Aorta (tissue), 5 donors: ENCODE measurements at places on chromosomes 6 and 20.

GRCh38 chr20:41861772-41862422, 243.7 kb upstream of the CHD6 start:
- no peak for DNase-seq

DNA sequence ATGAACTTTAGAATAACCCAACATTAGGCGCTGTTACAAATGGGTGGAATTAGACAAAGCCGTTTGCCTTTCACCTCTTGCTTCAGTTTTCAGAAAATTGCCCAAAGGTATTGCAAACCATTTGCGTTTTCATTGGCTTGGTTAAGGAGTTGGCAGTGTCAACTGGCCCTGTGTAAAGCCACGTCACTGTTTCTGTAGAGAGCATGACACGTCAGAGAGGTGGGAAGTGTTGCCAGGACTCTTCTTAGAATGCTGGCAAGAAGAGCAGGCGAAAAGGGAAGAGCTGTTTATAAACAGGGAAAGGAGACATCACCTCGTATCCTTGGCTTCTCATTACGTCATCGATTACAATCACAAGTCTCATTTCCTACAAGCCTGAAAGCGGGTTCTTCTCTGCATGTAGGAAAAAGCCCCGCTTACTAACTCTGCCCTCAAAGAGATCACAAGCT, 4.2 kb upstream of the IRF4 start:
- DNase-seq, result no peak

GRCh38 chr6:95364016-95364604, 213.2 kb upstream of the MANEA start:
- DNase-seq, result no peak

GRCh38 chr20:49455691-49456090, 26.8 kb downstream of the KCNB1 start:
- DNase-seq, result no peak

GRCh38 chr6:41111017-41111416, 38.2 kb downstream of the NFYA start:
- no peak for DNase-seq

DNA sequence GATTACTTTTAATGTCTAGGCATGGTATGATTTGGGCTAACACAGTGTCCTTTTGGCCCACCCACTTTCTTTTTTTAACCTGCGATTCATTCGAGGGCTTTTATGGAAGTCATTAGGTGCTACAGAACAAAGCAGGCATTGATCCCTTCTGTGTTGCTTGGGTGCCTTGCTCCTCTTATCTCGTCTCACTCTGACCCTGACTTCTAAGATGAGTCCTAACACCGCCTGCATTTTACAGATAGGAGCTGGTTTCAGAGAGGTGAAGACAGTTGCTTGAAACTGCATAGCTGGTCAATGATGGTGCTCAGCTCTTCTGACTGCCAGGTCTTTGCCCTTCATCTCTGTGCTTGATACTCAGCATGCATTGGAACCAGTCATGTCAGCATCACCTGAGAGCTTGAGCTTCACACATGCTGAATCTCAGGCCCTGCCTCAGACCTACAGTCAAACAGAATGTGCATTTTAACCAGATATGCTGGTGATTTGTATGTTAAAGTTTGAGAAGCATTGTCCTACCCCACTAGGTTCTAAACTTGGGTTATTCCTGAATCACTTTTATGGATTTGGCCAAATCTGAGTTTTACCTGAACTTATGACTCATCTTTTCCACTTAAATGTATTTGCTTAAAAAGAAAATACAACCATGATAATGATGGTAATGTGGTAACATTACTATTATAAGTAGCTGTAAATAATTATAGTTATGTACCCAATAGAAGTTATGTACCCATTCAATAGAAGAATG, 142.3 kb downstream of the PLCB4 start:
- DNase-seq, result no peak

DNA sequence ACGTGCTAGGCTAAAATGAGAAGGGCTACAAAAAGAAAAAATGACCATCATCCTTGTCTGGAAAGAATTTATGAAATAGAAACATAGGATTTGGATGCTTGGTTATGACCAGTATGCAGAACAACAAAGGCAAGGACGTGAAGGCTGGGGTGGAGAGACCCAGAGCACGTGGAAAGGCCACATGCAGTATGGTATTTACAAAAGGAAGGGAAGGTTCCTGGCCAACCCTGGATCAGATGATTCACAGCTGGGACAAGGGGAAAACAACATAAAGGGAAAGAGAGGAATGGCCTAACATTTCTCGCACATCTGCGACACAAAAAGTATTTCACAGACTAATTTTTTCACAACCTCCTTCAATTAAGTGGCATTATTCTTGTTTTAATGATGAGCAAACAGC, 8.2 kb downstream of the STX7 start:
- DNase-seq, result peak; percentile 53

DNA sequence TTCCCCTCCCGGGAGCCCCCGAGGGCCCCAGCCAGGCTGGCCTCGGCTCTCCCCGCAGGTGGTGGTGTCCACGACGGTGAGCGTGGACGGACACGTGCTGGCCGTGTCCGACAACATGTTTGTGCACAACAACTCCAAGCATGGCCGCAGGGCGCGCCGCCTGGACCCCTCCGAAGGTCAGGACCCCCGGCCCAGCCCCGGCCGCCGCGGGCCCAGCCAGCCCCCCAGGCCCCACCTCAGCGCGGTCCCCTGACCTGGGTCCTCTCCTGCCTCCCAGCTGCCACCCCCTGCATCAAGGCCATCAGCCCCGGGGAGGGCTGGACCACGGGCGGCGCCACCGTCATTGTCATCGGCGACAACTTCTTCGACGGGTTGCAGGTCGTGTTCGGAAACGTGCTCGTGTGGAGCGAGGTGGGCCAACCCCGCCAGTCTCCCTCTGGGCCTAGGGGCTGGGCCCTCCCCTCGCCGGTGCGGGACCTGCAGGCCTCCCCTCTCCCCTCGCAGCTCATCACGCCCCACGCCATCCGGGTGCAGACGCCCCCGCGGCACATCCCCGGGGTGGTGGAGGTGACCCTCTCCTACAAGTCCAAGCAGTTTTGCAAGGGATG, 51.0 kb downstream of the CPXM1 start:
- no peak for DNase-seq

GRCh38 chr20:21767739-21768223, 62.3 kb downstream of the PAX1 start:
- DNase-seq, result no peak

GRCh38 chr6:4253604-4254231, 118.3 kb upstream of the ECI2 start:
- no peak for DNase-seq

DNA sequence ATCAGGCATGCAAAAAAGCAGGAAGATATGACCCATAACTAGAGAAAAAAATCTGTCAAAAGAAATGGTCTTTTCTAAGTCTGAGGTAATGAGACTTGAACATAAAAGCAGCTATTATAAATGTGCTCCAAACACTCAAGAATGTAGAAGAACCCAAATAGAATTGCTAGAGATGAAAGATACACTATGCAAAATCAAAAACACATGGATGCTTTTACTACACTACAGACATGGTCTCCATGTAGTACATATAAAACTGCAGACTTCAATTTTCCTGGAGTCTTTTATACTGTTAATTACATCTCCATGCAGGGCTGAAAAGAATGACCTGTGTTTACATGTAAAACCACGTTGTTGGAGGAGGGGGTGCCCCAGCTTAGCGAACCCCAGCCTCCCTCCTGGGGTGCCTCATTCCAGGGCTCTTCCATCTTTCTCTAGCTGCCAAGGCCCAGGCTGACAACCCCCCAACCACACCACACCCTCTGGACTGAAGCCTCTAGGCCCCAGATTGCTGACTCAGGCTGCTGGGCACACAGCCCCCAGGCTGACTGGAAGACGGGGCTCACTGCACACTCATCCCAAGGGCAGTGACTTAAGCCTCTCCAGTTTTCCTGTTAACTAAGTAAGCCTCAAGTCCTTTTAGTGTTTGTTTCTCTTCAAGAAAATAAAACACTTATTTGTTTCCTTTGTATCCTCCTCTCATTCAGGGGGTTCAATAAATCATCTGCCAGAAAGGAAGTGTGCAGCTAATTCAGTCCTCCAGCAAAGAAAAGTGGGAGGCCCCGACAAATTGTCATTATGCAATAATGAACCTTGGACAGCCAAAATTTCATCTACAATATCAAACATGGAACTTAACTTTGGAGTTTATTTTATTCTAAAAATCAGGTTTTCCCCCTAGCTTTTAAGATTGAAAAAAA, 26.0 kb upstream of the PLAGL1 start:
- no peak for DNase-seq

DNA sequence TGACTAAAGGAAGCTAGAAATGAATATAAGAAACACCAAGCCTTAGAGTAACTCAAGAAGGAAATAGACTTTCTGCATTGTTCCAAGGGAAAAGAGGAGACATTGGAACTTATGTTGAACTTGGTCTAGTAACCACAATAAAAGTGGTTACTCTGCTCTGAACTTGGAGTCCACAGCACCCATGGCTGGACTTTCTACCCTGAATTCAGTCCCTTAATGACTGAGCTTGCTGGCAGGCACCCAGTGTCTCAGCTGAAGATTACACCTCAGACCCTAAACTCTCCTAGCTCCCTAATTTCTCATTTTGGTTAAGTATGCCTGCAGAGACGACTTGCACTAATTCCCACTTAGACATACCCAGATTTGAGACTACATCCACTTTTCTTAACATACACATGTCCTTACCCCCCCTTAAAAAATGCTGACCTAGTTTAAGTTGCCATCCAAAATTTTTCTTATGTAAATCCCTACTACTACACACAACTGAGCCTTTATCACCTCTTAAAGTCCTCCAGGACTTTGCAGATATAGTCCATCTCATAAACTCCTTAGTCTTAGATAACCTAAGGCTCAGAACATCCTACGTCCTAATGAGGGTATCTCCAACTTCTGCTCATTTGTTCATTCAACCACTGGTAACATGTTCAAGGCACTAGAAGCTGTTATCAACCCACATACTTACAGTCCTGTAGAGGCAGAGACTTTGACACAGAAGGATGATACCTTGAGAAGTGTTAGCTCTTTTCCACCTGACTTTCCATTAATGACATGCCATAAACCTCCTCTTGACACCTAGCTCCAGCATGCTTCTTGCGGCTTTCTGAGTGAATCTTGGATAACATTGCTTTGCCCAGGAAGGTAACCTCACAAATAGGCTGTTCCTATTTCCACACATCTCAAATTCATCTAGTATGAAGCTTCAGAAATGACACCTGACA, 129.8 kb downstream of the ALDH8A1 start:
- no peak for DNase-seq

DNA sequence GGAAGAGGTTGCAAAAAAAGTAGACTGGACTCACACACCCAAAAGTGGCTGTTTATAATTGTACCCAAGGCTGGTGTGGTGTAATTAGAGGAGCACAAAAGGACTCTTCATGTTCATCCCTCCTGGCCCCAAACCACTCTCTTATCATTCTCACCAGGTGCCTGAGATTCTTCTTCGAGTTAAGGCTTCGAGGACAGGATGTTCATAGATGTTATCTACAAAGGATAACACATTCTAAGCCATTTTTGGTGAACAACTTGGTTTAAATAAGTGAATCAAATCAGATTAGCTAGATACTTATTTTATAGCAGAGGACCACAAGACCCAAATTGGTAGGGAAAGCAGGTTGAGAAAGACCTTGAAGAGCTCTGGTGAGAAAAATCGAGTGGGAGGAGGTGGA, 73.1 kb upstream of the SUPT3H start:
- no peak for DNase-seq

GRCh38 chr20:9145142-9145541, 76.3 kb downstream of the PLCB4 start:
- no peak for DNase-seq

- no peak for DNase-seq
Observed at GRCh38 chr6:165060720-165061119, 248.7 kb downstream of the C6orf118 start.

DNA sequence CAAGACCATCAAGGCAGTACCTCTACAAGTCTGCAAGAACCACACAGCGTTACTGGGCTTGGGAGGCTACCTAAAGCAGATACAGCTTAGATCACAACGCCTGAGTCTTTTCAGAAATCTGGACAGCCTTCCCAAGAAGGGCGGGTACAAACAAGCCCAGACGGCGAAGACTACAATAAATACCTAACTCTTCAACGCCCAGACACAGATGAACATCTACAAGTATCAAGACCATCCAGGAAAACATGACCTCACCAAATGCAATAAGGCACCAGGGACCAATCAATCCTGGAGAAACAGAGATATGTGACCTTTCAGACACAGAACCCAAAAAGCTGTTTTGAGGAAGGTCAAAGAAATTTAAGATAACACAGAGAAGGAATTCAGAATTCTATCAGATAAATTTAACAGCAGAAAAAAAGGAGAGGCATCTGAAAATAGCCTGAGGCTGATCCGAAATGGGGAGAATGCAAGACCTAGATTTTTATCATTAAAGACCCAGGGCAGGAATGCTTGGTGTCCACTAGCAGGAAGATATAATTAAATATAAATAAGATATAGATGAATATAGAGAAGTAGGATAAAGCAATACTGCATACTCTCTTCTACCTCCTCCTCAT, 131.7 kb upstream of the COL21A1 start:
- DNase-seq, result no peak

- DNase-seq, result no peak
Observed at GRCh38 chr6:72422171-72422570, 199.7 kb upstream of the KCNQ5 start.

GRCh38 chr6:25601800-25602673, 50.0 kb upstream of the SCGN start:
- DNase-seq, result no peak

- no peak for DNase-seq
Observed at GRCh38 chr6:48486876-48487275, 375.9 kb upstream of the PTCHD4 start.

GRCh38 chr20:43579861-43580793, 10.6 kb upstream of the IFT52 start:
- no peak for DNase-seq

DNA sequence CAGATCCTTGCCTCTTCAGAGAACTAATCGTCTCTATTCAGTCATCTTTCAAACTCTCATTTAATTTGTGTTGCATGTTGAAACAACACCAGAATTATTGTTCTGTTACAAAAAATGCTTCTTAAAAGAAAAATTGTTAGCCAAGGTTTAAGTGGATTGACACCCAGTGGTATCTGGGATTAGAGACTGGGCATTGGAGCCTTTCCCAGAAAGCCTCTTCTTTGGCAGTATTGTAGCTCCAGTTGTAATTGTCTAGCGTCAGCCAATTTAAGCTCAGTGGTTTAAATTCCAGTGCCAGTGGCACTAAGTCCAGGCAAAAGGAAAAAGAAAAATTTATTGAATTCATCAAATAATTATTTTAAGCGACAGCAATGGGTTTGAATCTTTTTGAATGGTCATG, 801 bp downstream of the CCDC28A start:
- DNase-seq, result no peak

- no peak for DNase-seq
Observed at GRCh38 chr20:46374383-46374782, 32.0 kb downstream of the ELMO2 start.

GRCh38 chr6:5537967-5538366, 276.7 kb downstream of the FARS2 start:
- no peak for DNase-seq

GRCh38 chr6:6409397-6410030, 89.1 kb upstream of the F13A1 start:
- DNase-seq, result no peak

DNA sequence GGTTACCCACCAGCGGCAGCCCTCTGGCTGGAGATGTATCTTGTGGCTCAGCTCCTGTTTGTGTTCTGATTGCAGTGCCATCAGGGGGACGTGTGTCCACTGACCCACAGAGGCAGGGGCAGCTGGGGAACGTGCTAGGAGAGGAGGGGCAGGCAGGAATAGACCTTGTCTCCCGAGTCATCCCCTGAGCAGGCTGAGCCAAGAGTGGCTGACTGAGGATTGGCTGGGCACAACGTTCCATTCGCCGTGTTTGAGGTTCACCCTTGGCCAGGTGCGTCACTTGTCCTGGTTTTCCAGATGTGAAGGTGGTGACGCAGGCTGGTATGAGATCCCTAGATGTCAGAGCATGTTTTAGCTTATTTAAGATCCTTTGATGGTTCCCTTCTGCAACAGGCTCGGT, 57.7 kb downstream of the ADNP start:
- peak; percentile 25 for DNase-seq
